ENCODE measurements at places on chromosomes 2 and 18.

- DNase-seq: no peak
Observed at GRCh38 chr18:48622911-48623431, 84.1 kb downstream of the CTIF start.

DNA sequence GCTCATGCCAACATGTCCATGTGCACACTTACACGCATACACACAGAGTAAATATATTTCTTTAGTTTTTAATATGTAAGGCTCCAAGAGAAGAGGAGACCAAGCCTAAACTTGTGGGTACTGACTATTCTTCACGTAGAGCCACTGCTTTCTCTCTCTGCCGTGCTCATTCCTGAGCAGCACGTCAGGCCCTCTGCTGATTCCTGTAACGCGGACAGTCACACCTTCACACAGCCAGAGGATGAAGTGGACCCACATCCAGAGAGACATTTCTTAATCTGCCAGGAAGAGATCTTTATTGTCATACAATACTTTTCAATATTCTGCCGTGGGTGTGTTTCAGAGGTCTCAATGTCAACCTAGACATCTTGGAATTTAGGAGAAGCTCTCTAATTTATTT, 560.7 kb downstream of the STK39 start:
- DNase-seq: no peak

DNA sequence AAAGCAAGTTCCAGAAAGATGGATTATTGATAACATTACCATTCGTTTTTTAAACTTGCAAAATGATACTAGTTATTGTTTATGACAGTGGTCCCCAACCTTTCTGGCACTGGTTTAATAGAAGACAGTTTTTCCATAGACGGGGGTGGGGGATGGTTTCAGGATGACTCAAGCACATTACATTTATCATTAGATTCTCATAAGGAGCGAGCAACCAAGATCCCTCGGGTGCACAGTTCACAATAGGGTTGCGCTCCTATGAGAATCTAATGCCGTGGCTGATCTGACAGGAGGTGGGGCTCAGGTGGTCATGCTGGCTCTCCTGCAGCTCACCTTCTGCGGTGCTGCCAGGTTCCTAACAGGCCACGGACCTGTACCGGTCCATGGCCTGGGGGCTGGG, 86.2 kb downstream of the BCL2 start:
- DNase-seq: no peak

GRCh38 chr18:46830633-46831032, 73.8 kb upstream of the ST8SIA5 start:
- no peak for DNase-seq

- no peak for DNase-seq
Observed at GRCh38 chr2:171846894-171847293, 47.1 kb downstream of the SLC25A12 start.

GRCh38 chr18:49486606-49486952, 455 bp downstream of the C18orf32 start:
- no peak for DNase-seq
